NCI-H2081 treated with DMSO at 0.1 percent for 48 hours (cell line): ENCODE measurements at places on chromosomes 3 and 15.

DNA sequence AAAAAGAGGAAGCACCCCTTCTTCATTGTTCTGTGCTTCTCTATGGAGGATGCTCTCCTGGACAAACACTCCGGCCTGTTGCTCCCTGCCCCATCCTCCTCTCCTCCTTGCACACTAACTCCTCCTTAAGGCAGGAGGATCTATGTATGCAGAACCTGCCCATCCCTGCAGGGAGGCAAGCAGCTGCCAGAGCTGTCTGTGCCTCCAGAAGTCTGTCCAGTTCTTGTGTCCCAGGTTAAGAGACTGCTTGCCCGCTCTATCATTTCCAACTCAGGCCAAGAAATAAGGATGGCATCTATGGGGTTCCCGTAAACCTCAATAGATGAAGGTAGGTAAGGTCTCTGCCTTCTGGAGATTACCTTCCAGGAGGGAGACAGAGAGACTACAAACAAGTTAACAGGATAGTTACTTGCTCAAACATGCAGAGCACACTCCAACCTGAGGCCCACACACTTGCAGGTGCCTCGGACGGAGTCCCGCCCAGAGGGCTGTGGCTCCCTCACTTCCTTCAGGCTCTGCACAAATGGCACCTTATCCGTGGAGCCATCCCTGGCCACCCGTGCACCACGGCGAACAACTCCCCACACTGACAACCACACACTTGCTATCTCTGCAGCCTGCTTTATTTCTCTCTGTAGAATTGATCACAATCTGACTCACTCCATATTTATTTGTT is 6.9 kb downstream of the XXYLT1 start:
- DNase-seq: no peak

- DNase-seq: no peak
These were observed 14.5 kb upstream of the FAN1 start for GRCh38 chr15:30889196-30889595.

DNA sequence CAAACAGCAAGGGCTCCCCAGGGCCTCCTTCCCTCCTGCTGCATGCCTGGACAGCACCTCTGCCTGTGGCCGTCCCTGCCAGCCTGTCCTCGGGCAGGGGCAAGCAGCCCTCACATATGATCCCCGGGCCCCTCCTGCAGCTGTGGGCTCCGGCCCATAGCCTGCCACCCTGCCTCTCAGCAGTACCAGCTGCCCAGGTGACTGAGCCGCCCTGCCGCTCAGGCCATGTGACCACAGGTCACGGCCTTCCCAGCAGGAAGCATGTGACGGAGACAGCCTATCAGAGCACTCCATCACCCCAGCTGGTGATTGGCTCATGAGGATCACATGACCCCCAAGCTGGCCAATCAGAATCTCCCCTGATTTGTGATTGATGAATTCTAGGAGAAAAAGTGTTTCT is 23.9 kb downstream of the ALDH1L1 start:
- DNase-seq: no peak

DNA sequence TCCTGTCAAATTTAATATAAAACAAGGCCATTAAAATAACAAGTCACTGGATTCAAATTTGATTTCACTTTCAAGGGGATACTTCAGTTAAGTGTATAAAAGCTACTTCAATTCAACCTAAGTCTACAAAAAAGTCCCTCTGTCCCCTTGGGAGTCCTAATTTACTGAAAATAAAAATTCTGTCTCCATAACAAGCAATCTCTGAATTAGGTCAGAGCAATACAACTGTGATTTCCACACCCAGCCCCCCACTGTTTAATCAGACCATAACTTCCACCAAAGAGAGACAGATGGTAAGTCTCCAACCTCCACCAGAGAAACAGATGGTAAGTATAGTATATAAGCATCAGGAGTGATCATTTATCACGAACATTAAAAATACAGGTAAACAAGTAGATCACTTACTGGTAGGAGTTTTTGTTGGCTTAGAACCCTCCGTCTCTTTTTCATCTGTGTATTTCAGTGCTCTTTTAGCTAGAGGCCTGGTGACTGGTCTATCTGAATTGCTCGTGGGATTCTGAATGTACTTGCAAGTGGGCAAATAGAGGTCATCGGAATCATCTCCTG is 12.1 kb downstream of the SGO1 start:
- no peak for DNase-seq

GRCh38 chr3:22555753-22556435 is 647.2 kb upstream of the UBE2E2 start:
- no peak for DNase-seq

DNA sequence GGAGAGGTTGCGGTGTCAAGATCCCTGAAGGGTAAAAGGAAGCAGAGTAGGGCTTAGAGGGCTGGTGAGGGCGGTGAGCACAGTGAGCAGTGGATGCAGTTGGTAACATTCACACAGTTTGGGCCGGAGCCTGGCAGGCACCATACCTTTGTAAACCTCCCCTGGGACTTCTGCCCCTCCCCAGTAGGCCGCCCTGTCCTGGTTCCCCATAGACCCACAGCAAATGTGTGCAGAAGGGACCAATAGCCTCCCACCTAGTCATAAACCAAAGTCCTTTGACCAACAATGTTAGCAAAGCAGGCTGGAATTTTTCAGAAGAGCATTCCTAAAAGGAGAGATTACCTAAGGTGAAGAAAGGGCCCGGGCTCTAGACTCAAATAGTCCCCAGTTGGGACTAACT is 1.7 kb upstream of the PHGR1 start:
- no peak for DNase-seq

- DNase-seq: no peak
These were observed 440.0 kb upstream of the PROK2 start for GRCh38 chr3:72224804-72225509.

- no peak for DNase-seq
These were observed 737.5 kb upstream of the LMCD1 start for GRCh38 chr3:7764115-7764514.

DNA sequence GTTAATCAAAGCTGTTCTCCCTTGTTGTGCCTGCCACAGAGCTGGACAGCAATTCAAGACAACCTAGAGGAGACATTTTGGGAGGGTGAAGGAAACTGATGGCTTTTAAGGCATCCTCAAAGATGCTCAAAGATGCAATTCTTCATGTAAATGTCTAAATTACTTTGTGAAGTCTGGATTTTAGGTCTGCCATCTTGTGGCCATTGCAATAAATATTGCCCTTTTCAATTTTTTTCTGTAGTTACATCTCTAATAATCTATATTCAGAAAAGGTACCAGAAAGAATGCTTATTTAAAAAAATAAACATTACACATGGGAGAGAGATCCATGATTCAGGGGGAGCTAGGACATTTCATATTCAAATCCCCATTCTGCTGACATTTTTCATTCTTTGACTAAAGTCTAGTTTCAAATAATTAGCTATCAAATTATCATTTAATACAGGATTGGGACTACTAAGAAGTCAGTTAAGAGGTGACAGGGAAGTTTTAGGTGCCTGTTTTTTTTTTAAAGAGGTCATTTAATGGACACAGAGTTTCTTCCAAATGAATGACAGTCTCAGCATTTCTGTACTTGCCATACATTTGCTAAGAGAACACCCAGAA is 259.8 kb upstream of the WNT5A start:
- DNase-seq: no peak
